ENCODE measurements at places on chromosomes 16 and 17.

DNA sequence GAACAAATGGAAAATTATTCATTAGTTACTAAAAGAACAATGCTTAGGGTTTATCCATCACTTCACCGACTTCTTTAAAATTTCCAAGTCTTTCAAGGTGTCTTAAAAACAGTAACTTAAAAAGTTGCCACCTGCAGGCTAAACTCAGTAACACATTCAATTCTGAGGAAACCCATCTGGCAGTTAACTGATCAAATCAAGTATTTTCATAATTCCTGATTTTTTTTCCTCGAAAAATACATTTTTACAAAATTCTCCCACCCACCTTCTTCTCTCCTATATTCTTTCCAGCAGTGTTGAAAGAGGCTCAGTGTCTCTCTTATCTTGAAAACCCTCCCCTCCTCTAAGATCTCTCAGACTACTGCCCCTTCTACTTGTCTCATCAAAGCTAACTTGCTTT lies 29.9 kb downstream of the PARN start:
- DNase-seq: peak; percentile 17

DNA sequence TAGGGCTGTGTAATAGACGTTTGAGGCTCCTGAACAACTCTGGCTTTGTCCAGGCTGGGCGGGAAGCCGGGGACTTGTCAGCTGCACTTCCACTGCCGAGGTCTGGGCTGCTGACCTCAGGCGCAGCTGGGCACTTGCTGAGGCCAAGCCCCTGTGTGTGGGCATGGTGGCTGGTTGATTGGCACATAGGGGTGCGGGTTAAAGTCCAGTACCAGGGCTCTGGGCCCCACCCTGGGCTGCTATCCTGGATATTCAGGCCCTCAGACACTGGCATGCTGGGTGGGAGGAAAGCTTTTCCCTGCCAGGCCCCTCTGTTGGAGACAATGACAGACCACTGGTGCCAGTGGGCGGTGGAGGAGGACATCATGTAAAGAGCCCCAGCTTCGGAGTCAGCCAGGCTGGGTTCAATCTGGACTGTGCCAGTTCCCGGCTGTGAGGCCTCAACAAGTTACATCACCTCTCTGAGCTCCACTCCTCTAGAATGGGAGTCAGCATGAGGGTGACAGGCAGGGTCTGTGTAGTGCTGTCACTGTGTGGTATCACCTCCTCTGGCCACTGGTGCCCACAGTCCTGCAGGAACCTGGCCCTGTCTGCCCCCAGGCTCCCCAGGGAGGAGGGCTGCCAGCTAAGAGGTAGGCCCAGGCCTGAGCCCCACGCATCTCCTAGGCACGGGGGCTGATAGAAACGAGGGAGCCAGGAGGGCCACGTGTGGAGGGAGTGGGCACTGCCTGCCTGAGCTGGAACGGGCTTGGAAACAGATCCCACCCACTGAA lies 42.5 kb downstream of the PSME3IP1 start:
- DNase-seq: no peak

- no peak for DNase-seq
These were observed 1.8 kb upstream of the HELZ start for GRCh38 chr17:67246653-67247415.

DNA sequence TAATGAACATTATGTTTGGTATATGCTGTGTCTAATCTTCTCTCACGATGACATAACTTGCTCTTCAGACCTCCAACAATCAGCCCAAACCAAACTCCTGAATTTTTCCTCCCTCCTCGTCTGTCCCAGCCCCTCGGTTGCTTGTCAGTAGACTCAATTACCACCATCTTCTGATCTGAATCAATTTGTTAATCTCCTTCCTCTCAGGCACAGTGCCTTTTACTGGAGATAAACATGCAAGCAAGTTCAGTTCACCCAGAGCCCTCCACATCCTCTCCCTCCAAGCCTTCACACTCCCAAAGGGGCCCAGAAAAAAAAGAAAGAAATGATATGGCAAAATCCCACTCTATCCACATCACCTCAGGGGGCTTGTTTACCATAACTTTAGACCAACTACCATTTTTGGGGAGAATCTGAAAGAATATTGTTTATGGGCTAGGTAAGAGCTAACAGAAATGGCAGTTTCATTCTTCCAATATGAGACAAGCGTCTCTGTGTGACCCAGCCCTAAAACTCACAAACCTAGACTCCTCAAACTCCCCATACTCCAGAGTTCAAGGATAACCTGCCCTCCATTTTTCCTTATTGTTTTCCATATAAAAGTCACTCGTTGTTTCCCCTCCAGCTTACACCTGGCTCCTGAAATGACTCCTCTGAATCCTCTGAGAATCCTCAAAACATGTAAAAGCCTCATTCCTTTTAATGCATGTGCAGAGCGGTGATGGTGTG lies 1.5 kb downstream of the TEX2 start:
- no peak for DNase-seq

- peak; percentile 81 for DNase-seq
These were observed 1.8 kb downstream of the NETO2 start for GRCh38 chr16:47141773-47142485.

DNA sequence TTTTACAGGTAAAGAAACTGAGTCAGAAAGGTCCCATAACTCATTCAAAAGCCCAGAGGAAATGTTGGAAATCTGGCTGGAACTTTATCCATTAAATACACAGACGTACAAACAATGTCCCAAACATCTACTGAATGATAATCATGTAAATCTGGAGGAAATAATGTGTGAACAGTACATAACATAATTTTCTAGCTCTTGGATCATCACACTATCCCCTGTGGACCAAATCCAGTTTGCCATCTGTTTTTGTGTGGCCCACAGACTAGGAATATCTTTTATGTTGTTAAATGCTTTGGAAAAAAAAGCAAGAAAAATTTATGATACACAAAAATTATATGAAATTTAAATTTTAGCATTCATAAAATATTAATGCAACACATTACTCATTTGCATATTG lies 389.9 kb upstream of the SOX9 start:
- no peak for DNase-seq

GRCh38 chr16:81604960-81605383 lies 160.4 kb downstream of the CMIP start:
- DNase-seq: no peak

GRCh38 chr17:59796785-59797205 lies 89.3 kb downstream of the VMP1 start:
- no peak for DNase-seq

DNA sequence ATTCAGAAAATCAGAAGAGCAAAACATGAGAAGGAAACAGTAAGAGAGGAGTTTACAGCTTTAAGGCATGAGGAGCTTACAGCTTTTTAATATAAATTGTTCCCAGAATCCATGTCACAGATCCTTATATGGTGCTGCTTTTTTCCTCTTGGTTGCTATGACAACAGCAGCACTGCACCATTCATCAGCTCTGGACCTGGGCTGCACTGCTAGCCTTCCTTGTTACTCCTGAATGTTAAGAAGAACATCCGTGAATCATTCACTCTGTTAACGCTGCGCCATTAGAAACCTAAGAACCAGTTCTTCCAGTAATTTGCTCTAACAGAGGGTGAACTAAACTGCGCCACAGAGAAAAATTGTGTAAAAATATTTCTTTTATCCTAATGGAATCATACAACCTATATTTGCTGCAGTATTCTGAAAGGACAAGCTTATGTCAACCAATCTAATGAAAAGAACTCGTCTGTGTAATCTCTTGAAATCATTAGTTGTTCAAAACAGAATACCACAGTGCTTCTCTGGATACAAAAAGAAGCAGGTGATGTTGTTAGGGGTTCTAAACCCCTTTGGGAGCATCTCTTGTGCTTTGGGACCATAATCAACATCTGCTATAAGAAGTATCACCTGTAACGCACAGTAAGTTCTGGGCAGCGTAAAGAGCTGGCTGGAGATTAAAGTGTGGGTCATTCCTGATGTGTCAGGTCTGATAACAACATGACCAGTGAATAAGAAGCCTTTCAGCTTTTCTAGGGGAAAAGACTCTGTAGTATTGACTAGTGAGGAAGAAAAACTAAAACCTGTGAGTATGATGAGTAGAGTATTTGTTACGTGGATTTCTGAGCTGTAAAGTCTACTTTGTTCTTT lies 151.2 kb downstream of the TANC2 start:
- no peak for DNase-seq

- DNase-seq: no peak
These were observed 55.2 kb upstream of the FOXF1 start for GRCh38 chr16:86455116-86455515.

DNA sequence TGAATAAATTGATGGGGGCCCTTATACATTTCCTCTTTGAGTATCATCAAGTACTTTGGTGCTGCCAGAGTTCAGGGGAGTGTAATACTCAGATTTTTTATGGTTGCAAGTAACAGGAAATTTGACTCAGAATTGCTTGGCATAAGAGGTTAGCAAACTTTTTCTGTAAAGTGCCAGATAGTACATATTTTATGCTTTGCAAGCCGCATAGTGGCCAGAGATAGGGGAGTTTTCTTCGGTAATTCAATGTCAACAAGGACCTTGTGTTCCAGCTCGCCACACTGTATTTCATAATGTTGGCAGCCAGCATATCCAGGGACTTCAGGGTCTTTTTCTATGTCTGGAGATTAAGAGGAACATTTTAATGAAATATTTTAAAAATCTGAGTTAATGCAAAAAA lies 51.0 kb upstream of the MARCHF10 start:
- DNase-seq: no peak

GRCh38 chr16:89407282-89407924 lies 83.0 kb downstream of the ANKRD11 start:
- DNase-seq: no peak

DNA sequence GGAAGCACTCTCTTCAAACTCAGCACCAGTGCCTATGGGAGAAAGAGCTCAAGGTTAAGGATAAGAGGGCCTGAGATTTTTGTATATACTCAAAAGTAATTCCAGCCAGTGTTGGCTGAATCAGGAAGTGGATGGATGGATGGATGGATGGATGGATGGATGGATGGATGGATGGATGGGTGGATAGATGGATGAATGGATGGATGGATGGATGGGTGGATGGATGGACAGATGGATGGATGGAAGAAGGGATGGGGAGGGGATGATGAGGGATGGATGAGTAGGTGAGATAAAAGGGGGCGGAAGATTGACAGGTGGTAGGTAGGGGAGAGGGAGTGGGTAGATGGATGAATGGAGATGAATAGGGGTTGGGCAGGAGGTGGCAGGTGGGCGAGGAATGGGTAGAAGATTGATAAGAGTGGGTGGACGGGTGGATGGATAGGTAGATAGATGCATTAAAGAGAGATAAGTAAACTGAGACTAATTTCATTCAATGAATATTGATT lies 4.1 kb downstream of the CX3CL1 start:
- DNase-seq: no peak

GRCh38 chr17:71232801-71233559 lies 887.8 kb upstream of the SOX9 start:
- DNase-seq: no peak

DNA sequence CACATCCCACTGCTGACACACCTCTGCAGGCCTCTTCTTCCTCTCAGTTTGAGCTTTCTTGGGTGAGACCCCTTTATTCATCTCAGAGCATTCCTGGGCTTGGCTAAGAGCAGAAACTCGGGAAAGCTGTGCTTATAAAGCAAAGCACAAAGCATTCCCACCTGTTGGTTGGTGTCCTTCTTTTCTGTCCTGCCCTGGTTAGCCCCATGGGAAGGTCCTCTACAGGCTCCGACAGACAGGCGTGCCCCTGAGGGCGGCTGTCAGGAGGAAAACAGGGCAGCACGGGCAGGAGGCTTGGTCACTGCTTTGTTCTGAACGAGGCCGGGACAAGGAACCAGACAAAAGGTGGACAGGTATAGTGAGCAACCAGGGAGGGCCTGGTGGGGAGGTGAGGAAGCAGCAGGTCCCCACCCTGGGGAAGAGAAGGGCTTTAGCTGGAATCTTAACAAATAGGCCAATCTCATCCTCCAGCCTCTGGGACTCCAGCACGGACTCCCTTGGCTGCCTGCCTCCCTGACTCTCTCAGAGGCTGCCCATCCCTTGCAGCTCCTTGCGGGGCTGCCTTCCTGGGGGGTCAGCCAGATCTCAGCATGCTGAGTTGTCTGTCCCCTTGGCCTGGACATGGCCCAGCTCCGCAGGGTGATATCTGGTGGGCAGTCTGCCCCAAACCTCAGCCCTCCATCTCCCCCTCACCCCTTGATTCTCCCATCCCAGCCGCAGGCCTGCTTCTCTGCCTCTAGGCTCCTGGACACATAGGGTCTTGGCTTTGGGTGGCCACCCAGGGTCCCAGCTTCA lies 1.7 kb downstream of the MEOX1 start:
- no peak for DNase-seq

GRCh38 chr17:37761059-37761458 lies 16.2 kb upstream of the HNF1B start:
- DNase-seq: no peak

DNA sequence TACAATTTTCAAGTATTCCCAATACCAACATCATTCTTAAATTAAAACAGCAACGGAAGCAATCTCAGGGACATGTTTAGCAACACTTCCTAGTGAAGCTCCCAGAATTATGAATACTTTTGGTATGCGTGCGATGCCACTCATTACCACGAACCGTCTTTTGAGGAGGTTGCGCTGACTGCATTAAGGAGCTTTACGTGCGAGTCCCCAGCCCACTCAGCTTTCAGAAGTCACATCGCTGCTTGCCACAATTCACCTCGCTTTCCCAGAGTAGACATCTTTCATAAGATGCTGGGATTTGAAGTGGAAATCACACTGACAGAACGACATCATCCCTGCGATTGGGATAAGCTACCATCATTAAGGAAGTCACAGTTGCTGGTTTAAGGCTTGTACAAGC lies 441.6 kb upstream of the HSBP1 start:
- DNase-seq: no peak

DNA sequence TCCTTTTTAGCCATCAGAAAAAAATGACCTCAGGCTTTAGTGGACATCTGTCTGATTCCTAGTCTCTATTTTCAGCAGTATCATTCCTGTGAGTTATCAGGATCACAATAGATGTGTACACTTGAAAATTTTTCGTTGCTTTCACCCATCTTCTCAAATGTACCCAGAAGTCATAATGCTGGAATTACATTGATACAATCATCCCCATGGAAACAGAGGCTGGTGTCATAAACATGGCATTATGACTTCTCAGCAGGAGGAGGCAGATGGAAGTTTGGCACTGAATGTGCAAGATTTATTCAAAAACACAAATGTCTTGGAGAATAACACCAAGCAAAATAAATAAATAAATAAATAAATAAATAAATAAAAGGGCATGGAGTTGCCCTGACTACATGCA lies 292.5 kb downstream of the PHKB start:
- no peak for DNase-seq

GRCh38 chr16:84922351-84923120 lies 88.8 kb downstream of the ZDHHC7 start:
- no peak for DNase-seq

- no peak for DNase-seq
These were observed 331.2 kb upstream of the C16orf82 start for GRCh38 chr16:26735521-26735920.

DNA sequence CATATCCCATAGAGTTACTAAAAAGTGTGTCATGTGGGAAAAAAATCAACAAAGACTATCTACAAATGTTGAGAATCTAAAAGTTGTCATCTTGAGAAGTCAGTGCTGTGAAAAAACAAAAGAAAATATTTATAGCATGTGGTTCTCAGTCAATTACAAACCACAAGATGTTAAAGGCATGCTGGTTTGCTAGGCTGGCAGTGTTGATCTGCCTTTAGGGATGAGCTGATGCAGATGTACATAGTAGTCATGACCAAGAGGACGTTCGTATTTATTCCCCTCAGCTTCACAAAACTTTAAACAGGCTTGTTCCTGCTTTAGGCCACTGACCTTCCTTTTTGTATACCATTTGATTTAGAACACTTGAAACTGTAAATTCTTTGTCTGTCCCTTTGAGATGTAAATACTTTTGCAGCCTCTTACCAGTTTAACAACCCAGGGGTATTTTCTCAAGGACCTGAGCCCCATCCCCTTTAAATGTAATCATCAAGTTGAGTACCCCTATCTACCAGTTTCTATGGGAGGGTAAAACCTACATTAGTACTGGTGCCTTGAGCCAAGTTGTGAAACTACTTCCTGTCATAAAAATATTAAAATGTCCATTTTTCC lies 446.6 kb downstream of the KCNJ18 start:
- no peak for DNase-seq
